ENCODE measurements at places on chromosomes 11 and 22.

GRCh38 chr11:40338739-40339138 lies 1120.7 kb downstream of the LRRC4C start:
- no peak for DNase-seq

DNA sequence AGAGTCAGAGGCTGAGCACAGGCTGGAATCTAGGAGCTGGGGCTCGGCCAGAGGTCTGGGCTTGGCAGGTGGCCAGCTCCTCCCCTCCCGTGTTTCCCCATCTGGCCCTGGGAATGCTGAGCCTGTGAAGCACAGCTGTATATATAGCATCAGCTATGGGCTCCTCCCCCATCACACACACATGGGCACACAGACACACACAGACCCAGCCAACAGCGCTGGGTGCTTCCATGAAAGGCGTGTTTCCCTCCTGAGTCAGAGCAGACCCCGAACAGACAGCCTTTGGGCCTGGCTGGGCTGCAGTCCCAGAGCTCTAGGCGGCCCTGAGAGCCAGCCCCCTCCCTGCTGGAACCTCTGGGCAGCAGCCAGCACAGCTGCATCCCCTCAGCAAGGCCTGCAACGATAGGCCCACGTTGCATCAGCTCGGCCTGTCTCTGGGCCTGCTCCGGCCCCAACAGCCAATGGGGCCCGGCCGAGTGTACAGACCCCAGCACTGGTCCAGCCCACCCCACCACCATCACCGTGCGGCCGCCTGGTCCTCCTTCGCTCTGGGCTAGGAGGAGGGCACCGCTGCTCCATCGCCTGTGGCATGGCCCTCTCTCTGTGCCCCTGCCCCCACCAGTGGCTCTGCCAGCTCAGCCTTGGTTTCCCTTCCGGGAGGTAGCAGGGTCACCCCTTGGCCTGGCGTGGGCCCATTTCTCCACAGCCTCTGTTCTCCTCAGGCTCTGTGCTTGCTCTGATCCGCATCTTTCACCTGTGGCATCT lies 7.6 kb upstream of the SERPINH1 start:
- DNase-seq = peak; percentile 95

DNA sequence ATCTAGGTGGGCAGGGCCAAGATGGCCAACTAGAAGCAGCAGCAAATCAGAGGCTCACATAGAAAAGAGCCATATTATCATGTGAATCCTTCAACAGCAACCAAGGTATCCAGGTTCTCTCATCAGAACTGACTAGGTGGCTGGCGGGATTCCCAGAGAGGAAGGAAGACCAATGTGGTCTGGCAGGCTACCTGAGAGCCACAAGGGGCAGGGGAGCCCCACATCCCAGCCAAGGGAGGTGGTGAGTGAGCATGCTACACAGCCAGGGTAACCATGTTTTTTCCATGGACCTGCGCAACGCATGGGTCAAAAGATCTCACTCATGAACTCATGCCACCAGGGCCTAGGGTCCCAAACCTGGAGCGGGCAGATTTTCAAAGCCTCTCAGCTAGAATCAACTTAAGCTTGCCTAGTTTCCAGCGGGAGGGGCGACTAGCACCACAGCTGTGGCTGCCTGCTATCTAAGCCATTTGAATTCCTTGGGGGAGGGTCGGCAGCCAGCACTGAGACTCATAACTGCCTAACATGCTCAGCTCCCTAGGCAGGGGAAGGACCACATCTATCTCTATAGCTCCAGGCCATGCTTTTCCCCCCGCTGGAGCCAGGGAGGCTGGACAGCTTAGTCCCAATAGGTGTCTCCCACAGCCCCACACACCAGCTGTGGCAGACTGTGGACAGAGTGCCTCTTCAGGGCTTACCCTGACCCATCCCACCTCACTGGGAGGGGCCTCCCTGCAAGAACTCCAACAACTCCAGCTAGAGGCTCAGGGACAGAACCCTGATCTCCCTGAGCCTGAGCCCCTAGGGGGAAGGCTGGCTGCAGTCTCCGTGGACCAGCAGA lies 28.7 kb upstream of the CASP12 start:
- DNase-seq = no peak

DNA sequence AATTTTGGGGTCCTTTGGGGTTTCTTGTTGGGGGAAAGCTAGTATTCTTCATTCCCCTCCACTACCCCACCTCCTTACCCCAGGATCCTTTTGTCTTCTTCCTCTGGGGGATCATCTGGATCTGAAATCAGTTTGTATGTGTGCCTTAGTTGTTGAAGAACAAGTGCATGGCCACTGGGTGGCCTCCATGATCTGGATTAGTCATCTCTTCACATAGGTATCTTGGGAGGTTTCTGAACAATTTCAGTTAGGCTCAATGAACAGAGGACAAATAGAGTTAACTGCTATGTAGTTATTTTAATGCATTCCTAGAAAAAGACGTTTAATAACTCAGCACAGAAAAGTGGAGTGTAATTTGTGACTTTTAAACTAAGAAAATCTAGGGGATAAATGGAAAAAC lies 7.1 kb upstream of the VWA5A start:
- no peak for DNase-seq

DNA sequence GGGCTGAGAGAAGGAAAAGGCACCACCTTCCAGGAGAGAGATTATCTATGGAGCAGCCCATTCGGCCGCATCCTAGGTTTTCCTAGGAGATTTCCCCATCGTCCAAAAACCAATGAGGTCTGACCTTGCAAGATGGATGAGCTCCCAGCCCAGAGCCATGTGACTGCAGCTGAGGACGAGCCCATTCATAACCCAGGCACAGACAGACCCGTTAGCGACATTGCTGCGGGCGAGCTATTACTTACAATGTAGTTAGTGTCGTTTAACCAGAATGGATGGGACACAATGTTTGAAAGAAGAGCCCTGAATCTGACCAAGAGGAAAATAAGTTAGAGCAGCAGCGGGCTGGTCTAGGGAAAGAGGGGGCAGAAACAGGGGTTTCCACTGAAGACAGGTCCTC lies 395.9 kb upstream of the CADM1 start:
- DNase-seq = no peak

- DNase-seq = no peak
These were observed 73.8 kb downstream of the CELSR1 start for GRCh38 chr22:46463435-46464227.

GRCh38 chr11:75797116-75797515 lies 17.9 kb upstream of the UVRAG start:
- DNase-seq = no peak

GRCh38 chr11:87493516-87493915 lies 455.8 kb downstream of the TMEM135 start:
- no peak for DNase-seq

GRCh38 chr11:31863170-31863832 lies 52.2 kb upstream of the PAX6 start:
- DNase-seq = no peak

GRCh38 chr11:1108246-1108900 lies 33.7 kb downstream of the MUC2 start:
- no peak for DNase-seq

- DNase-seq = no peak
These were observed 11.4 kb downstream of the DAGLA start for GRCh38 chr11:61691380-61692156.

DNA sequence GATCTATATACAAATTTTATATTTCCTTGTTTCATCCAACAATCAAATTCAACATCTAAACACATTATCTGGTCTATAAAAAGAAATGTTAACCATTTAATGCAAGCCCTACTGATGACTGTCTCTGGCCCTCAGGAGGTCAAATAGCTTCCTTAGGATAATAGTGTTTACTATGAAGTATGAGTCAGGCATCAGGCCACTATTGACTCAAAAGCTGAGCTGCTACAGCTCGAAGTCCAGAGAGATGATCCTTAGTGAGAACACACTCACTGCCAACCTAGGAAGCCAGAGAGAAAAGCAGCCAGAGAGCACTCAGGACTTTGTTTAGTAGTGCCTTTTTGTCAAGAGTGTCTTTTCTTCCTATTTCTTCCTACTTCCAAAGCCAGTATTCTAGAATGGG lies 171.8 kb downstream of the SOX6 start:
- no peak for DNase-seq

- DNase-seq = no peak
These were observed 72.0 kb downstream of the MICAL3 start for GRCh38 chr22:17952273-17952801.

DNA sequence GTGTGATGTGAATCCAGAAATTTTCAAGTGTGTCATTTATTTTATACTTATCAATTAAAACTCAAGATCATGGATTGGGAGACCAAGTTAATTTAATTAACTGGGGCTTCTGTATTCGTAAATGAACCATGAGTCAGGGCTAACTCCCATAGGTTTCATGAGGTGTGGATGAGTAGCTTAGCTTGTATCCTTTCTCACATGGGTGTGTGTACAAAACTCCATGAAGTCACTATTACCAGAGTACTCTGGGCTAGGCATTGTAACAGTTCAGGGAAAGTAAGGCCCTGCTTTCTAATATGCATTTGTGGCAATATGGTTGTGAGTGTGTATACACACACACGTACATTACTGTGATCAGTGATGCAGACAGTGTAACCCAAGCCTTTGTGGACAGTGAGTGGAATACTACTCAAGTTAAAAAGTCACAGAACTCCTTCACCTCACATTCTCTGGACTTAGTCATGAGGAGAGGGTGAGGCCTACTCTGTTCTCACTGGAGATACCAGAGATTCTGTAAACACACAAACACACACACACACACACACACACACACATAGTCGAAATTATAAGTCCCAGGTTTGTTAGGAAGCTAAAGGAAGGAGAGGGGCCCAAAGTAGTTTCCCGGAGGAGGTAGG lies 3.5 kb downstream of the CNTF start:
- DNase-seq = no peak

- DNase-seq = no peak
These were observed 658 bp downstream of the C11orf71 start for GRCh38 chr11:114399490-114400215.

DNA sequence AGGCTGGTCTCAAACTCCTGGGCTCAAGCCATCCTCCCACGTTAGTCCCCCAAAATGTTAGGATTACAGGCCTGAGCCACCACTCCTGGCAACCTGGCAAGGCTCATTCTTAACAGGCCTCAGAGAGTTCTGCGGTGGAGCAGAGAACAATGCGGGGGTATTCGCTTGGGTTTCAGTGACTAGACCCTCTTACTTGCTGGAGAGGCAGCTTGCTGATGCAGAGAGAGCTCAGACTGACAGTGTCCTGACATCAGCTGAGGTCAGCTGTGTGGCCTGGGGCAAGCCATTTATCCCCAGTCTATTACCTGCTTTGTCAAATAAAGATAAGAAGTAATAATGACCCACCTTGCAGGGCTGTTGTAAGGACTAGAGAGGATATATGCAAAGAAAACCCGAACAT lies 40.3 kb upstream of the DMC1 start:
- no peak for DNase-seq

DNA sequence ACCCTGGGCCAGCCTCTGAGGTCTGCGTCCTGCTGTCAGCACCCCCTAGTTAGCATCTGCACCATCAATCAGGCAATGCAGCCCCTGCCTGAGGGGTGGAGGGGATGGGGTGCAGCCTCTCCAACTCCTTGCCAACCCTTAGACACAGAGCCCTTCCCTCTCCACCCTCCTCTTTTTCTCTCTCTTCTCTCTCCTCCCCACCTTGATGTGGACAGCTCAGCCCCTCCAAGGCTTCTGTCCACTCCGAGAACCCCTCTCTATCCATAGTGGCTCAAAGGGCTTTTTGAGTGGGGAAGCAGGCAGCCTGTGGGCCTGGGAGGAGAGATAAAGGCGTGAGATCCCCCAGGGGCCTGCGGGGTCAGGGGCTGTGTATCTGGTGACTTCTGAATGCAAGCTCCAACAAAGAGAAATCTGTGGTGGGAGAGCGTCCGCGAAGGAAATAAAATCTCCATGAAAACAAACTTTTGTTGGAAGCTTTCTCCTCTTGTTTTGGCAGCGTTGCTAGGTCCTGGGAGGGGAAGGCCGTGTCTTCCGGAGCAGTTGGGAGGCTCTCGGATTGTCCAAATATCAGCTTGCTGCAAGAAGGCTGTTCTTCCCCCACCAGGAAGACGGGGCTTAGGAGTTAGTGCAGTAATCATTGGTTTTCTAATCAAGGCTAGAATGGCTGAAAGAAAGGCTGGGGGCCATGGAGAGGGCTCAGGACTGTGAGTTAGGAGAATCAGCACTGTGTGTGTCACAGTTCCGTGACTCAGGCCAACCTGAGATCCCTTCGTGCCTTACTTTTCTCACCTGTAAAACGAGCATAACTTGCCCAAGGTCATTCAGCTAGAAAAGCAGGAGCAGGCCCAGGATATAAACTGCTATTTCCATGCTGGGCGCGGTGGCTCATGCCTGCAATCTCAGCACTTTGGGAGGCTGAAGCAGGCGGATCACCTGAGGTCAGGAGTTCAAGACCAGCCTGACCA lies 50.3 kb downstream of the PKNOX2 start:
- peak; percentile 37 for DNase-seq

DNA sequence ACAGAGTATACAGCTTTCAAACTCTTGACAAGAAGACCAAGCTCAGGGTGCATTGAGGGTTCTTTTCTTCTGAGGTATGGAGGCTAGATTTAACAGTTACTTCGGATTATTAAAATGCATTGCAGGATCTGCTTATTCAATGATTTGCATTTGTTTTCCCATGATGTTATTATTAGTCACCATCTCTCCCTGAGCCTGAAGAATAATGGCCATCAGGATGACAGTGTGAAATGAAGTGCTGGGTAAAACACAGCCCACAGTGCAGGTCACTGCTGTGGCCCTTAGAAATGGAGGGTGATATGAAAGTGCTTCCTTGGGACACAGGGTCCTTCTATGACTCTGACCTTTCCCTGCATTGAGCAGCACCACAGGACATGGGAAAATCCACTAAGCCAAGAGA lies 40.0 kb downstream of the TECTA start:
- DNase-seq = no peak

GRCh38 chr22:37623075-37624016 lies 14.7 kb downstream of the GGA1 start:
- peak; percentile 71 for DNase-seq

- no peak for DNase-seq
These were observed 7.6 kb downstream of the MYO18B start for GRCh38 chr22:25749420-25750169.

- no peak for DNase-seq
These were observed 8.8 kb downstream of the ASCL2 start for GRCh38 chr11:2261436-2262230.

GRCh38 chr11:96177146-96177545 lies 165.8 kb downstream of the MAML2 start:
- DNase-seq = no peak

GRCh38 chr11:117887431-117888138 lies 11.1 kb upstream of the FXYD6 start:
- no peak for DNase-seq

- no peak for DNase-seq
These were observed 636 bp upstream of the PHOX2A start for GRCh38 chr11:72244361-72245262.
